ENCODE measurements at places on chromosomes 1 and 21. TPM values are rescaled to one million over a fixed set of nuclear protein-coding genes. Genes with fewer than 3 reads are reported as not detected.

Gene SLC1A7
- total RNA-seq: 0.05 TPM

Gene LCE1B
- not detected for total RNA-seq

Gene PPFIA4
- 0.40 TPM for total RNA-seq

Gene TMEM269
- total RNA-seq: 0.08 TPM

Gene NBPF9
- total RNA-seq: 15.5 TPM

Gene KRTAP12-1
- total RNA-seq: not detected

Gene JAM2
- not detected for total RNA-seq

Gene CA6
- not detected for total RNA-seq

Gene CSMD2
- not detected for total RNA-seq

Gene OR2L13
- not detected for total RNA-seq

Gene PIGR
- not detected for total RNA-seq

Gene REN
- total RNA-seq: 0.13 TPM

Gene RUNX3
- 6.8 TPM for total RNA-seq

Gene INTS3
- total RNA-seq: 18.6 TPM

Gene RNF186
- not detected for total RNA-seq

Gene LRRC71
- total RNA-seq: not detected

Gene LCE2A
- total RNA-seq: not detected

Gene HPCA
- 0.66 TPM for total RNA-seq

Gene XKR8
- 4.4 TPM for total RNA-seq

Gene GCSAML
- total RNA-seq: not detected

Gene PADI2
- total RNA-seq: 0.94 TPM

Gene UTS2
- not detected for total RNA-seq
